ENCODE measurements at places on chromosomes 4 and X.

DNA sequence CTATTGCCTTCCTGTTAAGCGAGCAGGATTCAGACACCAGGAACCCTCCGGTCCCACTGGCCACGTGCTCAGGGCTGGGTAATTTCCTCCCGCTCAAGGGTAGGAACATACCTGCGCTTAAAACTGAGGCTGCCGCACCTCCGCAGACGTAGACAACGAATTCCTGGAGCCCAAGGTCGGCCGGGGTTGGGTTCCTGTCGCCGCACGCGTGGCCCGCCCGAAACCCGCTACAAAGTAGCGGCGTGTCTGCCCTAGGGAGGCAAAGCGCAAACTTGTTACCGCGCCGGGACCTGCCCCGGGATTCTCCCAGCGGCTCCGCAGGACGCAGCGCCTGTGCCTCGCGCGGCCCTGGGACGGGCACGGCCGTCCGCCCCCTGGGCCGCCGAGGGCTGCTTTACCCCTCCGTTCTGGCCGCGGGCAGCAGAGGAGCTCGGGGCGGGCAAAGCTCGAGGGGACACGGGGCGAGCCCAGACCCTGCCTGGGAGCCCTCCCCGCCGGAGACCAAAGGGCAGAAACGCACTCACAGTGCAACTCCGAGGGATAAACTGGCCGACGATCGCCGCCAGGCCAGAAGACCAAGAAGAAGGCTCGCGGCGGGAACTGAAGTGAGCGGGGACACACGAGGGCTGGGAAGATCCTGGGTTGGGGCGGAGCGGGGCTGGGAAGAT lies at the start of gene ERVMER34-1:
TSS of gene ERVMER34-1 (minus strand) at position 607 of the 668 bp plus-strand sequence. CDS start 5,905 bp downstream, outside the sequence.
- DNase-seq, result no peak

GRCh38 chr4:168854350-168854921 lies 155.6 kb downstream of the CBR4 start:
- DNase-seq, result no peak

- DNase-seq, result no peak
These were observed 55.7 kb upstream of the IQSEC2 start for GRCh38 chrX:53337101-53337500.

DNA sequence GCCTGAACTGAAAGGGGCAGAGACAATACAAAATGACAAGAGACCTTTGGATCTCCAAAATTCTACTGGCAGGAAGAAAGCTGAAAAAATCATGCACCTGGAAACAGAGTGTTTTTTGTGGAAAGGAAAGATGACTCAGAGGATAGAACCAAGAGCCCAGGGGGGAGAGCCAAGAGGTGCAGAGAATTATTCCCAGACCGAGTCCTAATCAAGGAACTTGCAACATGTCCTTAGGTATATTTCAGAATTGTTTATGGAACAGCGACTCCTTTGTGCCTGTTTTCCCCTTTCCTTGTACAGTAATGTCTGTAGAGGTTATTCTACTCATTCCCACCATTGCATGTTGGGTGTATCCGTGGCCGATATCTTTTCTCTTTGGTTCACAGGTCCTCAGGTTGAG lies 71.7 kb downstream of the YIPF6 start:
- no peak for DNase-seq

DNA sequence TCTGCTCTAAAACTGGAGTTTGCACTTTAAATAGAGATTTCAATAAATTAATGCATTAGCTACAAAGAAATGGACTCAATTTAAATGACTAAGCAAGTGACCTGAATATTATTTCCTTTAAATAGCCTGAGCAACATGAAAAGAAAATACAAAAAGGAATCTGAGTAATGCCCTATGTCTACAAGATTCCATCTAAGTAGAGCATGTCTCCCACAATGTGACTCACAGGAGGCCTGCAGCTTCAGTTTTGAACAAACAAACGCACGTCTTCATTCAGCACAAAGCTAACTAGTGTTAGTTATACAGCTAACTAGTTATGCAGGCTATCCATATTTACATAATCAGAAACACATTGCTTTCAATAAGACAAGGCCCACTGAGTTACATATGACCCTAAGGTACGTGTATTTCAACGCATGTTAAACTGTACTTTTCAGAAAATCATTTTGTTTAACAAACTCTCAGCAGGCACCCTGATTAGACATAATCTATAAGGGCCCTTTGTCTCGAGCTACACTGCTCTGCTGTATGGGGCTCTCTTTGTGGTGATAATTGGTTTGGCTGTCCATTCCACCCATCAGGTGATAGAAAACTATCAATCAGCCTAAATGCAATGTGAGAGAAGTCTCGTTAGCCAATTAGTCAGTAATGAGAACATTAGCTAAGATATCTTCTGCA lies 116.5 kb downstream of the MAML3 start:
- no peak for DNase-seq

- no peak for DNase-seq
These were observed 143.6 kb downstream of the SLIT2 start for GRCh38 chr4:20395160-20395773.

DNA sequence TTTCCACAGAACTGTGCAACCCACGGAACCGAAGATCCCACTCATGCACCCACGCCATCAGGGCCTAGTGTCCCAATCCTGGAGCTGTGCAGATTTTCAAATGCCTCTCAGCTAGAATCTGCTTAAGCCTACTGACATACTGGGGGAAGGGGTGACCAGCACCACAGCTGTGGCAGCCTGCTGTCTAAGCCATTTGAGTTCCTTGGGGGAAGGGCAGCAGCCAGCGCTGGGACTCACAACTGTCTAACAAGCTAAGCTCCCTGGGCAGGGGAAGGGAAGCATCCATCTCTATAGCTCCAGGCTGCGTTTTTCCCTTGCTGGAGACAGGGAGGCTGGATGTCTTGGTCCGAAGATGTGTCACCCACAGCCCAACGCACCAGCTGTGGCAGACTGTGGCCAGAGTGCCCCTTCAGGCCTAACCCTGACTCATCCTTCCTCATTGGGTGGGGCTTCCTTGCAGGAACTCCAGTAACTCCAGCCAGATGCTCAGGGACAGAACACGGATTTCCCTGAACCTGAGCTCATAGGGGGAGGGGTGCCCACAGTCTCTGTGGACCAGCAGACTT lies 194.8 kb downstream of the CHRDL1 start:
- DNase-seq, result no peak

- no peak for DNase-seq
These were observed 144.2 kb upstream of the GEMIN8 start for GRCh38 chrX:14173873-14174272.

DNA sequence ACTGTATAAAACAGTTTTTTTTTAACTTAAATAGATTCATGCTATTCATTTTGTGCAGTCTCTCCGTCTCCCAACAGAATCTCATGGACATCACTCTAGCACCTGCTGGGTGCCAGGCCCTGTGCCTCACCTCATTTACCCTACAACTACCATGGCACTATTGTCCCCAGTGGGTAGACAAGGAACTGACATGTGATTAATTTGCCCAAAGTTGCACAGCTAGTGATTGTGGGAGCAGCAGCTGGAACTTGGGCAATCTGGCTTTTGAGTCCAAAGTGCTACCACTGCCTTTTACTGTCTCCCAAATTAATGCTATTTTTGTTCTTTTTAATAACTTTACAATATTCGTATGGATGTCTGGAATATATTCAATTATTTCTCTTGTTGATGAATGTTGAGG lies 11.2 kb upstream of the PGRMC2 start:
- no peak for DNase-seq

- DNase-seq, result no peak
These were observed 296.1 kb upstream of the ANKRD50 start for GRCh38 chr4:125008676-125009075.

DNA sequence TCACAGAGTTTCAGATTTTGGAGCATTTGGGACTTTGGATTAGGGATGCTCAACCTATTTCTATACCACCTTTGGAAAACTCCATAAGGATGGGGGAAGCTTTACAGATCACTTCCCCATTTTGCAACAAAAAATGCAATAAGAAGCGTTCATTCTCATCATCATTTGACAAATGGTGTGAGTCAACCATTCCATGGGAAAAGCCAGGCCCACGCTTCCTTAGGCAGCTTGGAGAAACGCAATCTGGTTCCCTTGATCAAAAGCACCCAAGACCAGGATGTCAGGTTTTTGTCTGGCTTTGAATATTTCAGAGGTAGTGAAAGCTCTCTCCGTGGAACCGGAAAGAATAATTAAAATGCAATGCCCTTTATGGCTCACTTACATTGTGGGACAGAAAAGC lies 79.3 kb upstream of the C4orf50 start:
- DNase-seq, result no peak

DNA sequence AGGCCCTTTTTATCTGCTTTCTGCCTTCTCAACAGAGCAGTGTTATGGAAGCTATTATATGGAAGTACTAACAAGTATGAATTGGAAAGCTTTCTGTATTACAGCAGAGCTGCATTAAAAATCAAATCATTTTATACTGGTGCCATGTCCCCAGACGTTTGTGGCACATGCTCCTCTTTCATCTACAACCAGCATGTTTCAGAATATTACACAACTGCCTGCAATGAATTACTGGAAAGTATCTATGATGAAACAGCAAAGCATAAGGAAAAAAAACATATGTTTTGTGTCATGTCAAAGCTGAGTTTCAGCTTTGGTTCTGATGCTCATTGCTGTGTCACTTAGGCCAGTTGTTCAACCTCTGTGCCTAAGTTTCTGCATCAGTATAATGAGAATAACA lies 576.8 kb downstream of the GBA3 start:
- no peak for DNase-seq

DNA sequence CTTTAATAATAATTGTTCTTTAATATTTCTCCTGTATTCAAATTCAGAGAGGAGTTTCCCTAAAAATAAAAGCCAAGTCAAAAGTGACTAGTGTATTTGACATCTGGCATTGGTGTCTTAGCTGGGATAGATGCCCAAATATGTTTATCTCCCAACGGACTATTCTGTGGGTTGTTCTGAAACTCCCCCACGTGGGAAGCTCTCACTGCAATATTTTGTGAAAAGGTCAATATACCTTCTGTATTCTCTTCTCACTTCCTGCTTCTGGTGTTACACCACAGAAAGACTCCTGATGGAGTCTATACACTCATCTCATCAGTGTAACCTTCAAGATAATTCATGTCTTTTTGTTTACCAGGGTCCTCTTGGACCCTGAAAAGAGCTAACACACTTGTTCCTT lies 2052.8 kb upstream of the TENM3 start:
- no peak for DNase-seq

DNA sequence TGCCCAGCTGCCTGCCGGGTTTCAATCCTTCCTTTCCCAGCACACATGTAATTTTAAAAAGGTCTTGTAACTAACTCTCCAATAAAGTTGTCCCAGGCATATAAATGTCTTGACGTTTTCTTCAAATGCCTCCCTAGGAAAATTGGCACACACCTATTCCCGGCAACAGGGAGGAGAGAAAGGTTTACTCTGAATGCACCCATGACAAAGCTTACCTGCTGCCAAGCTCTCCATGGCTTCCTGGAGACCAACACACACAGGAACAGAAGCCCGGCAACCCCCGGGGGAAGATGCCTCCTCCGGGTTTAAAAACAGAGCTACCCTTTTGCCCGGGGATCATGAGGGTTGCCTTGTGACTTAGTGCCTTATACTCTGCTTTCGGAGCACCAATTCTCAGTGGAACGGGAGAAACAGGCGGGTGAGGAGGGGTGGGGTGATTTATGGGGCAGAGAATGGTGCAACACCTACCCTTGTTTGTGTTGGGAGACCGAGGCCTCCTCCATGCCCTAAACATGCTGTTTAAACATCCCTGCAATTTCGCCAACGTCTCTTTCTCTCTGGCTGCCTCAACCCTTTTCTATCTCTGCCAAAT lies 4.8 kb upstream of the GYG2 start:
- DNase-seq, result no peak

- DNase-seq, result no peak
These were observed 85.0 kb upstream of the CPEB2 start for GRCh38 chr4:14917298-14917633.

GRCh38 chrX:134172588-134173259 lies 64.3 kb upstream of the CCDC160 start:
- DNase-seq, result peak; percentile 56

DNA sequence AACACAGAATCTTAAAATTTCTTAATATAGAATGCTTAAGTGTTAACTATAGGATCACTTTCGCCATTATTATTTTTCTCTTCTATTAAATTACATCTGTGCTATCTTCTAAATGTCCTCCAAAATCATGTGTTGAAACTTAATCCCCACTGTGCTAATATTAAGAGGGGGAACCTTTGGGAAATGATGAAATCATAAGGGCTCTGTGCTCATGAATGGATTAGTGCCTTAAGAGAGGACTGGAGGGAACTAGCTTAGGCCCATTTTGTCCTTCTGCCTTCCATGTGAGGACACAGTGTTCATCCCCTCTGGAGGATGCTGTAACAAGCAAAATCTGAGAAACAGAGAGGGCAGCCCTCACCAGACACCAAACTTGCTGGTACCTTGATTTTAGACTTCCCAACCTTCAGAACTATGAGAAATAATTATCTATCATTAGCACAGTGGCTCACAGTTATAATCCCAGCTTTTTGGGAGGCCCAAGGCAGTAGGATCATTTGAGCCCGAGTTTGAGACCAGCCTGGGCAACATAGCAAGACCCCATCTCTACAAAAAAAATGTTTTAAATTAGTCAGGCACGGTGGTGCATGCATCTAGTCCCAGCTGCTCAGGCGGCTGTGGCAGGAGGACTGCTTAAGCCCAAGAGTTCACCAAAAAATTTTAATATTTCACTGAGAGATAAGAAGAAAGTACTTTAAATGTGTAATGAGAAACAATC lies 26.3 kb downstream of the KLHL8 start:
- no peak for DNase-seq

DNA sequence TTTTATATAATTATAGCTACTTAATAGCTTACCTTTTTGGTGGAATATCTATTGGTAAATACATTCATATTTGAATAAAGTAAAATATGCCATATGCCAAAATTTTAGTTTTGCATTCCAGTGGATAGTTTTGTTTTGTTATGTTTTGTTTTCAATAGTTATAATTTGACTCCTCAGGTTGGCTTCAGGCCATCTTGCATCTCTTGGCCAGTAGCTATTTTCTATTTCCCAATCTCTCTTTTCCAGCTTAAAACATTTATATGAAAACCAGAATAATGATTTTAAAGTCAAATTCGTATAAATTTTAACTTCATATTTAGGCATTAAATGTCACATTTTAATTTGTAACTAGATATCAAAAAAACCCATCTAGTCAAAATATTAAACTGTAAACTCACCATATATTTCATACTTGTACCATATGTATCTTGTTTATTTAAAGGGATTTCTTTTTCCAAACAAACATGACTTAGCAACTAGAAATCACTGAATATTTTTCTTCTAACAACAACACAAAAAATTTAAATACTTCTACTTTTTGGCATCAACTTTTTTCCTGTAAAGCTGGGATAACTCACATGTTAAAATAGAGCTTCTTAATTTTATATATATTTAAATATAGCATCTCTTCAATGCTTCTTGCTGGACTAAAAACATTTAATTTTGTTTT lies 1209.6 kb downstream of the PCDH7 start:
- no peak for DNase-seq

DNA sequence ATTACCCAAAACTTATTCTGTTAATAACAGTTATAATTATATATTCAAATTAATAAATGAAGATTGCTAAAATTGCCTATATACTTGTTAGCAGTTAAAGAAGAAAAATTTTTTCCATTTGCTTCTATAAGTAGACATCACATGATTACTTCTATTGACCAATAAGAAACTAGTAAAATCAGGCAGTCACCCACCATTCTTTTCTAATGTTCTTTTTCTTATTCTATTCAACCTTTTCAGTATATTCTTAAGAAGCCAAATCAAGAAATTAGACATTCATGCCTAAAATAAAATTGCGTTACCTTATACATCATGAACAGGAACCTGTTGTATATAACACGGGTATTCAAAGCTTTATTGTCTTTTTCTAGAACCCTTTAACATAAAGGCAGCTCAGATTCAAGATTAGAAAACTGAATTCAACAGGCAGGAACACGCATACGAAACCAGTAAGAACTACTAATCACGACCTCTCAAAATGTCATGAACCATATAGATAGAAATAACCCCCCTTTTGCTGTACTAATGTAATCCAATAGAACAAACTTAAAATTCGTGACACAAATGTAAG lies 568.1 kb upstream of the DIPK2B start:
- DNase-seq, result no peak
